ENCODE measurements at places on chromosomes 2 and 18. TPM values are rescaled to one million over a fixed set of nuclear protein-coding genes. Genes with fewer than 3 reads are reported as not detected.

The INPP5D gene
- 4.9 TPM for total RNA-seq

The MREG gene
- total RNA-seq: 0.22 TPM

The TMEM37 gene
- total RNA-seq: 2.4 TPM

The ZCCHC2 gene
- 13.1 TPM for total RNA-seq

The NEU2 gene
- not detected for total RNA-seq

The KIF5C gene
- 0.47 TPM for total RNA-seq

The TMEFF2 gene
- 0.16 TPM for total RNA-seq

The NGEF gene
- 0.16 TPM for total RNA-seq

The RTKN gene
- total RNA-seq: 14.0 TPM

The NPPC gene
- total RNA-seq: 3.0 TPM

GRCh38 chr2:168378960-168379669, 77.0 kb upstream of the CERS6 start:
- DNase-seq: no peak

DNA sequence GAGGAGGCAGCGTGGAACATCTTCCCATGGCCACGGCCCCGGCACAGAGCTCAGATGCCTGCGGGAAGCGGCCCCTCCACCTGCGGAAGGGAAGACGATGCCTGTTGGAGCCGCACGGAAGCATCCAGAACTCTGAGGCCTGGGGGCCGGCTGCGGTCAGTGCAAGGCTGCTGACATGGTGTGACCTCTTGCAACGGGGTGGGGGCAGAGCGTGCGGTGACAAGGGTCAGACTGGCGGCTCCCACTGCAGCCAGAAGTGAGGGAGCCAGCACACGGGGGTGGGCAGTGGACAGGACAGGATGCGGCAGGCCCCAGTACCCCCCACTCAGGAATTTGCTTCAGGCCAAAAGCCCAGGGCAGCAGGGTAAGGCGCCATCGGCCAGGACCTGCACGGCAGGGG, 48.8 kb downstream of the SLC66A2 start:
- DNase-seq: no peak

DNA sequence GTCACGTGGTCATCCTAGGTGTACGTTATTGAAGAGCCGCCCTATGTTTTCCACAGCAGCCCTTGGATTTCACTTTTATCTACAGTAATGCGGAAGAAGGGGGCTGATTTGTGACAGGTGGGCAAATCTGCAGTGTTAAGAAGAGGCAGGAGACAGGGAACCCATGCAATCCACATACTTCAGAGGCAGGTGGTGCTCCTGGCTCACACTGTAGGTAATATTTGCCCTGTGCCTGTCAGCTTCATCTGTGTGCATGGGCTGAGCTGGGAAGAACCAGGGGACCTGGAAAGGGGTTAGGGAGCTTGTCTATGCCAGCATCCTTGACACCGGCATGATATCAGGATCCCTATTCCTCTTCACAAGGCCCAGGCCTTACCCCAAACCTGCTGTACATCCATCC, 183.9 kb downstream of the SH3RF3 start:
- DNase-seq: no peak

DNA sequence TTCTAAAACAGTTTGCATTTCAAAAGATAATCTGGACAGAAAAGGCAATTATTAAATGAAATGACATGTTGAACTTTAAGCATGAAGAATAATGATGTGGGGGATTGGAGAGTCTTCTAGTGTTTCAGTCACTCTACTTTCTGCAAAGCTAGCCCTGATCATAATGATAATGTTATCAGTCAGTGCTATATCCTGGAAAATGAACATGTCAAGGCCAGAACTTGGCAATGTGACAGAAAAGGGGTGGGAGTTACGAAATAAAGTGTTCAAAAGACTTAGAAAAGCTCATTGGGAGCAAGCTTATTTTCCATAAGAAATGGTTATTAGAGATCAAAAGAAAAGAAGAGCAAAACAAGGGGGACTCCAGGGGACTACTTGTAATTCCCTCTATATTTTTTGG, 288.5 kb upstream of the SLC8A1 start:
- DNase-seq: no peak

GRCh38 chr2:187124529-187124928, 275.6 kb upstream of the ZSWIM2 start:
- no peak for DNase-seq

DNA sequence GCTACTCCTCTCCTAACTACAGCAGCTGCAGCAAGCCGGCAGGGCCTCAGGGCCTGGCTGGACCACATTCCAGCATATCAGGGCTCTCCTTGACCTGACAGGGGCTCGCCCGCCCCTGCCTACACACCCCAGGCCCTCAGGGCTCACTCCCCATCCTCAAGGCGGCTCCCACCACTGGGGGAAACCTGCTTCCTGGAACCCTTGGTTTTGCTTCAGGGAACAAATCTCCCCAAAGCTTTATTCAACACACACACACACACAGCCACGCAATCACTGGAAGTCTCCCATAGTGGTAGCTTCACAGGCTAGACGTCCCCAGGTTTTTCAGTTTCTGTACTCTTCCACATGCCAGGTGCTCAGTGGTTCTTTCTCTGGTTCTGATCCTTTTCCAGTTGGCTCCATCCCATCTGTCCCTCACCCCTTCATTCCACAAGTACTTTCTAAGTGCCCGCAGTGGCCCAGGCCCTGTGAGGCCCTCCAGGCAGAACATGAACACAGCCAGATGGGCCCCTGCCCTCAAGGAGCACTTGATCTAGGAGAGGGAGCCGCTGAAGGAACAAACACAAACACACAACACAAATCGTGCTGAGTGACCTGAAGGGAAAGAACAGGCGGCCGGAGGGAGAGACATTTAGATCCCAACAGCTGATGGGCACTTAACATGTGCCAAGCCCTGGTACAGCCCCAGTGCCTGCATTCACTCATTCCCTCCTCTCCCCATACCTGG, 51.1 kb downstream of the TNS1 start:
- no peak for DNase-seq

- DNase-seq: no peak
Measured at GRCh38 chr2:206011018-206011614, 74.9 kb downstream of the INO80D start.

DNA sequence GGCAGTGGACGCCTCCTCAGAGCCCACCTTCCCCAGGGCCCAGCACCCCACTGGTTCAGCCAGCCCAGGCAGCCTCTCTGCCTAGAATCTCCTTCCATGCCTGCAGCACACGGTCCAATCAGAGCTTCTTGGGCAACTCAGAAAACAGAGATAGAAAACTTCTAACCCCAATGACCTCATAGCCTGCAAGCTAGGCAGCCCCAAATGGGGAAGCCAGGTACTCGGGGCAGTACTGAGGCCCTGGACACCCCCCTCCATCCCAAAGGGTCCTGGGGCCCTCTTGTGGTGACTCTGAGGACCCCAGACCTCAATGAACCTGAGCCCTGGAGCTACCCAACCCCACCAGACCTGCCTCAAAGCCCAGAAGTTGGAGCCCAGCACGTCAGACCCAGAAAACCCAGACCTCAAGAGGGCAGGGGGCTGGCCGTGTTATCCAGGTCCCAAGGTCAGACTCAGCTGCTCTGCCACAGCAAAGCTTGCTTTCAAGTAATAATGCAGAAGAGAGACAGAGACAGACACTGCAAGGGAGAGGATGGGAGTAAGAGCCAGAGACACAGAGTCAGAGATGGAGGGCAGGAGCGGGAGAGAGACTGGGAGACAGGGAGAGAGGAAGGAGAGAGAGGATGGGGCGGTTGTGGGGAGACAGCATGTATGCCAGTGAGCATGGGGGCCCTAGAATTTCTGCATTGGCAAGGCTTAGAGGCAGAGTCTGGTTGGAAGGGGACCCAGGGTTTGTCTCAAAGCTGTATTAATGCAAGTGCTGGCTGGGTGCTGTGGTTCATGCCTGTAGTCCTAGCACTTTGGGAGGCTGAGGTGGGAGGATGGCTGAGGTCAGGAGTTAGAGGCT, 28.2 kb downstream of the SERTAD2 start:
- no peak for DNase-seq

- no peak for DNase-seq
Measured at GRCh38 chr2:126494593-126494992, 161.4 kb upstream of the GYPC start.

GRCh38 chr2:105309147-105309545, 20.4 kb downstream of the TGFBRAP1 start:
- DNase-seq: peak; percentile 31

DNA sequence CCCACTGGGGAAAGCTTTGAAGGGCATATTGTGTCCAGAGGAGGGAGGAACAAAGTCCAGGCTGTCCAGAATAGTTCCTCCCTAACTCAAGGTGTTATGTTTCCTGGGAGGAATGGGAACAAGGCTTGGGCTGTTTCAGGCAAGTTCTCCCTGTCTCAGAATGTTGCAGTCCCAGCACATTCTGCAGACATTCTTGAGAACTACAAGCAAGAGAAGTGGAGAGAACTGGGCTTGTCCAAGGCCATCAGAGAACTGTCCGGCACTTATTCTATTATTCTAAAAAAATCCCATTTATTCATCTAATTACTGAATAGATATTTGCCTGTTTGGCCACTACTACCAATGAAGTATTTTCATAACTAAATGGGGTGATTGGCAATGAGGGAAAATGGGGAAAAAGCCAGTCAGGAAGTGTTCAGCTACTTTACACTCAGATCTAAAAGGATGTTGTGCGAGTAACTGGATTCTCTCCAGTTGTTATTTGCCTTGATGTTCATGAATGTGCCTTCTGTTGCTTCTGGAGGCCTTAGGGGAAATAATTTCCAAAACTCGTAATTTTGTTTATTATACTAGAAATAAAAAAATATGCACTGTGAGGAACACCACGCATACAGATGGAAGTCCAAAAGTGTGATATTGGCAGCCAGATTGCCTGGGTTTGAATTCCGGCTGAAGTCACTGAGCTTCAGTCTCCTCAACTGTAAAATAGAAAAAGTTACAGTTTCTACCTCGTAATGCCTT, 300.1 kb upstream of the RND3 start:
- DNase-seq: no peak

GRCh38 chr2:220043155-220043989, 415.9 kb downstream of the SLC4A3 start:
- DNase-seq: no peak

GRCh38 chr2:120489023-120489422, 143.1 kb downstream of the INHBB start:
- no peak for DNase-seq

DNA sequence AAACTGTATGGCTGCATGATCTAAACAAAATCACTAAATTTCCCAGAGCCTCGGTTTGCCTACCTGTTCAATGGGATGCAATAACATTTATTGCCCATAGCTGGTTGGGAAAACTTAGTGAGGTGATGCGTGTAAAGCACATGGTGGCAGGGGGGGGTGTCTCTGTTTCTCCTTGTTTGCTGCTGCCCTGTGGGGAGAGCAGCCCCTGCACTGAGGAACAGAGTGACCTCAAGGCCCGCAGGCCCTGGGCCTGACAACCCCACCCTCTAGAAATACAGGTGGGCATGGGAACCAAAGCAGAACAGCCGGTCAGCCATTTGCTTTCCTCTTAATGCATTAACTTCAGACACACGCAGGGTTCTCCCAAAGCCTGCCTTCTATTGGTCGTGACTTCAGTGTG, 55.1 kb upstream of the SLC66A3 start:
- no peak for DNase-seq

- DNase-seq: no peak
Measured at GRCh38 chr2:55493220-55493619, 26.3 kb upstream of the CFAP36 start.

DNA sequence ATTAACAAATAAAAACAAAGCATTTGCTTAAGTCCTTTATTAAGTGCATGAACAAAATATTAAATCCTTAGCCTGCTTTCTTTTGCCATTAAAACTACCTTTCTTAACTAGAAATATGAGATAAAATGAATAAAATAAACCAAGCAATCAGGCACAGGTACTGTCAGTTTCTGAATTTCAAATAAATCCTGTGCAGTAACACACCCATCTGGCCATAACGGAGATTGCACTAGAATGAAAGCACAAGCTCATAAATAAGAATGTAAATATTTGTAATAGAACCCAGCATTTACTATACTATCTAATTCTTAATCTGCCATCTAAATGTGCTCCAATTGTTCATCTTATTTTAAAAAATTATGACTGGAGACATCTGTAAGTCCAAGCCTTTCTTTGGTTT, 31.9 kb downstream of the PRKRA start:
- DNase-seq: no peak

GRCh38 chr2:150325656-150326314, 161.7 kb downstream of the RND3 start:
- no peak for DNase-seq

DNA sequence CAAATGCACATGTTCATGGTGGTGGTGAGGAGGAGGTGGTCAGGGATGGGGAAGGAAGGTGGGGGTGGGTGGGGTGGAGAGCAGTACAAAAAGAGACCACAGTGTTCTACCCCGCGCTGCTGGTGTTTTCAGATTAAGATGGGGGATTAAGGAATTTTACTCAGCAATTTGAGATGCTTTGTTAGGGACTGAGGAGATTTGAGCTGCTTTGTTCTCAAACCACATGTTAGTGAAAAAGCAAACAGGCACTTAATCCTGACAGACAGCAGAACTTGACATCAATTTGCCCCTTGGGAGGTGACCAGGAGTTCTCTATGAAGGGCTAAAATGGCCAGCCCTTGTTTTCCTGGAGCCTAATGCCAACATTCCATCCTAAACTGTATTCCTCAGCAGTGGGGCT, 244.5 kb downstream of the MEIS1 start:
- DNase-seq: no peak

DNA sequence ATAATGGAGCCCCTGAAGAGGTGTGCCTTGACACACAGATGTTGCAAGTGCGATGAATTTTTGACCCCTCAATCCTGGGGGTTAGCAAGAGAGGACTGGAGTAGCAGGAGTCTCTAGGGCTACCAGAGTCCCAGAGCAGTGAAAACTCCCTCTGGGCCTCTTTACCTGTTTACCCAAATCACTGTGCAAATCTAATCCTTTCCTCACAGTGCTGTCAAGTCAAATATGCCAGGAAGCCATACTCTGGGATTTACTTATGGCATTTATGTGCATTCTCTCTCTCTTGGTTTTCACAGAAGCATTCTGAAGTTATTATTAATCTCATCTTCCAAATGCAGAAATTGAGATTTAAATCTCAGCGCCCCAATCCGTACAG, 62.0 kb downstream of the MOGAT1 start:
- no peak for DNase-seq

GRCh38 chr18:36335476-36336279, 38.2 kb downstream of the FHOD3 start:
- DNase-seq: no peak

GRCh38 chr18:22171258-22172119, 2.1 kb downstream of the GATA6 start:
- DNase-seq: no peak

GRCh38 chr2:122236152-122236874, 480.9 kb downstream of the TSN start:
- DNase-seq: no peak

DNA sequence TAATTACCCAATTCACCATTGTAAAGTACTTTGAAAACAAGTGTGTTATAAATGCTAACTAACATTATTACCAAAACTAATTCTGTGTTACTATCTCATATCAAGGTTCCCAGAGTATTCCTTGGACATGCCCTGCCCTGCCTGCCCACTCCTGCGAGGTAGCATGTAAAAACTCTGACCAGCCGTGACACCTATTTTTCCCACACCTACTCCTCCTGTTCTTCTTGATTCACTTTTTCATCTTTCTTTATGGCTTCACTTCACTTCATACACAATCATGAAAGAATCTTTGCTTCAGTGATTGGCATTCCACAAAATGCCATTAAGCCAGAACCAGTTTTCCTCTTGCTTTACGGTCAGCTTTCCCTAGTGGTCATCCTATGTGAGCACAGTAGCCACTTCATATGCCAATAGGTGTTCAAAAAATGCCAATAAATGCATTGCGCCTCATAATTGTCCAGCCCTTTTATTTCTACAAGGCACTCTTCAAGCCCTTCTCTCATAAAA, 42.6 kb upstream of the SETBP1 start:
- DNase-seq: no peak

- DNase-seq: no peak
Measured at GRCh38 chr2:23241121-23241520, 143.9 kb upstream of the KLHL29 start.

Measured in left ventricle myocardium inferior (tissue), 1 donor.